ENCODE measurements at places on chromosomes 1 and 21.

DNA sequence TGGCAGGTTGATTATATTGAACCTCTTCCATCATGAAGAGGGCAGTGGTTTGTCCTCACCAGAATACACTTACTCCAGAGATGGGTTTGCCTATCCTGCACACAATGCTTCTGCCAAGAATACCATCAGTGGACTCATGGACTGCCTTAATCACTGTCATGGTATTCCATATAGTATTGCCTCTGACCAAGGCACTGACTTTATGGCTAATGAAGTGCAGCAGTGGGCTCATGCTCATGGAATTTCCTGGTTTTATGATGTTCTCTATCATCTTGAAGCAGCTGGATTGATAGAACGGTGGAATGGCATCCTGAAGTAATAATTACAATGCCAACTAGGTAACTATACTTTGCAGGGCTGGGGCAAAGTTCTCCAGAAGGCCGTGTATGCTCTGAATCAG lies 16.6 kb upstream of the GBP6 start:
- no peak for DNase-seq

DNA sequence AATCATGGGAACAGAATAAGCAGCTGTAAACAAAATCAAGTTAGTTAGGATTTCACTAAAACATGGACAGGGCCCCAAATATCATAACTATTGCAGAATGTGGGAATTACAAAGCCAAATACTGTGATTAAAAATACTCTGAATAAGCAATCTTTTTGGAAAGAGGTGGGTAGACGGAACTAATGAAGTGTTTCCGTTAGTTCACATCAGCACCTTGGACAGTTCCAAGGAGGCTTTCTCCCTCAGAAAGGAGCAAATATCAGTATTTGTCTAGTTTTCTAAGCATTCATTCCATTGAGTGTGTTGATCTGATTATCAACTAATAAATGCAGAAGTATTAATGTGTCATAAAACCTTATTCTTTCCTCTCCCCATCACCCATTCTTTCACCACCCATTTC lies 97.4 kb downstream of the FAM78B start:
- no peak for DNase-seq

DNA sequence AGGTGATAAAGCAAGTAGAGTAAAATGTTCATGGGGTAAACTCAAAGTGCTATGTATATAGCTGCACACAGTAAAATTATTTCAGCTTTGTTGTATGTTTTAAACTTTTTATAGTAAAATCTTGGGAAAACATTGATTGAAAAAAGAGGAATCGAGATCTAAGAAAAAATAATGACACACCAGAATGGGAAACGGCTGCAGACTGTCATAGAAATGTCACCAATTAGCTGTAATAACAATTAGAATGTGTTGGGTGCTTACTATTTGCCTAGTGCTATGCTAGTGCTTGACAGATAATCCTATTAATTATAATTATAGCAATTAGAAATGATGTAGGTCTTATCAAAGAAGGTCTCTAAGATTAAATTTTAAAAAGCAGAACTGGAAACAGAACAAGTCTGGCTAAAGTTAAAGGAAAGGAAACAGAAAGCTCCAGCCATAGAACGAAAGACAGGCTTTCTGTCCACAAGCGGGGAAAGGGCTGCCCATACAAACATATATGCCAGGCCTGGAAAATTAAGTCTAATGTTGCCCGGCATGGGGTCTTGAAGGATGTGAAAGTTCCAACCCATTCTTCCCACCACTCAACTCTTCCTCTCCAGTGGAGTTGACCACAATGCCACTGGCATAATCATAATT lies 5.0 kb downstream of the PCNX2 start:
- no peak for DNase-seq

GRCh38 chr1:17520041-17520440 lies 19.5 kb upstream of the ARHGEF10L start:
- no peak for DNase-seq

GRCh38 chr21:30437010-30437565 lies 3.0 kb upstream of the KRTAP15-1 start:
- DNase-seq = no peak

DNA sequence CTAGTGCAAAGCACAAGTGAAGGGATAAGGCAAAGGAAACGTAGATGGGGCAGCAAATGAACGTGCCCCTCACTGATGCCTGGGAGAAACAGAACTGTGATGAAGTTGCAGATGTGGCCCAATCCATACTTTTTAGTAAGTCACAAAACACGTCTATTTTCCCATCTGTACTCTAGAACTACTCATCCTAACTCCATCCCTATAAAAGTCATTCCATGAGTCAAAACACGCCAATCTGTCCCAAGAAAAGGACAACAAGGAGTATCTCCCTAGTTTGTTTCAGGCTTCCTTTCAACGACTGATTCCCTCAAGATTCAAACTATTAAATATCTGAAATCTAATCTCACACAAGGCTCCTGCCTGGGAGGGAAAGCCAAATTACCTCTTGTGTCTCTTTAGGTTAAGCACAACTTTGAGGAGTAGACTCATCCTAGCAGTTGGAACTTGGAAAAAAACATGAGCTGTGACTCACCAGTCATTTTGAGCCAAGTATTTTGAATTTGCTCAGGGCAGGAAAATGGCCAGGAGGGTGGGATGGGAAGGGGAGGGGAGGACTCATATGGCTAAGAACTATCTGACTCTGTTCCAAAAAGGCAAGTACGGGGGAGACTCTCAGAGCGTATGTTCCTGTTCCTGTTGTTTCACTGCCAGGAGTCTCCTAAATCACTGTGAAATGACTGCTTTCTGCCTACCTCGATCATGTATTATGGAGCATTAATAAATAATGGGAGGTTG lies 214.5 kb upstream of the CAMK1G start:
- no peak for DNase-seq

Measured in activated gamma-delta T cell (primary cell).